Stimulated activated memory B cell treated with anti-CD40 and anti-IgM and Interleukin-4, amounts not matched to agents 10 μg/mL and 1 μg/mL and 100 μg/mL, for 72 hours (primary cell): ENCODE measurements at places on chromosomes 16 and 17.

DNA sequence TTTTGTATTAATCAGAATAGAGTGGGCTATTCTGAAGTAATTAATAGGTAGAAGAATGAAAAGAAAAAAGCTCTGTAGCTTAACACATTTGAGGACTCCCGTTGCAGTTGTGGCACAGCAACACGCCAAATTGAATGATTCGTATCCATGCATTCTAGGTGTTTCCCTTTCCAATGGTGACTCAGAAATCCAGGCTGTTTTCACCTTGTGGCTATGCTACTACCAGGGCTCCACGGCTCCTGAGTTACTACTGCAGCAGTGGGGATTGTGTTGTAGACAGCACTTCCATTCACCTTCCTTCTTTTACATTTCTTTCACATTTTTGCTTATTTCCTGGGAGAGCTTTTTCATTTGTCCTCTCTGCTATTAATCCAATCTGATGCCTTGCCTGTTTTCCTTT lies 1616.4 kb downstream of the CDH8 start:
- ATAC-seq = no peak

DNA sequence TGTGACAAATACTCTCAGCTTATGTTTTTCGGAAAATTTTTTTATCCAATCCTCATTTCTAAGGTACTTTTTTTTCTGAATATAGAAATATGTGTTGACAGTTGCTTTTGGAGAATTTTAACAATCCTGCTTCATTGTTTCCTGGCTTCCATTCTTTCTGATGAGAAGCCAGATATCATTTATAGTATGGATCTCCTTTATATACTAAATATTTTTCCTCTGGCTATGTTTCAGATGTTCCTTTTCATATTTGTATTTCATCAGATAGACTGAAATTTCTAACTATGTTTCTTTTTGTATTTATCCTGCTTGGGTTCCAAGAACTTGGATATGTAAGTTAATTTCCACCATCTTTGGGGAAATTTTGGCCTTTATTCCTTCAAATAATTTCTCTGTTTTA lies 138.9 kb upstream of the CDH11 start:
- ATAC-seq = no peak

DNA sequence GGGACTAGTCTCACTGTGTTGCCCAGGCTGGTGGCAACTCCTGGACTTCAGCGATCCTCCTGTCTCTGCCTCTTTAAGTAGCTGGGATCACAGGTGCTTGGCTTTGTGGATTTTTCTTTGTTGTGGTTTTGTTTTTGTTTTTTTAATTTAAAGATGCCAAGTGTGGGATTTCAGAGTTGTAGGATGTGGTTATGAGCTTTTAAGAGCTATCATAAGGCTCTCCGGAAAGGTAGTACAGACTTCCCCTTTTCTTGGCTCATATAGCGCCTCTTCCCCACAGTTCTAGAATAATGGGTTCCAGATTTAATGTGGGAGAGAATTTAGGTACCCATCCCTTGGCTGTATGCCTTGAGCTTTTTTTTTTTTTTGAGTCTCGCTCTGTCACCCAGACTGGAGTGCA lies 17.1 kb downstream of the AKAP1 start:
- no peak for ATAC-seq

- no peak for ATAC-seq
These were observed 52.4 kb upstream of the CDH3 start for GRCh38 chr16:68592466-68593337.

DNA sequence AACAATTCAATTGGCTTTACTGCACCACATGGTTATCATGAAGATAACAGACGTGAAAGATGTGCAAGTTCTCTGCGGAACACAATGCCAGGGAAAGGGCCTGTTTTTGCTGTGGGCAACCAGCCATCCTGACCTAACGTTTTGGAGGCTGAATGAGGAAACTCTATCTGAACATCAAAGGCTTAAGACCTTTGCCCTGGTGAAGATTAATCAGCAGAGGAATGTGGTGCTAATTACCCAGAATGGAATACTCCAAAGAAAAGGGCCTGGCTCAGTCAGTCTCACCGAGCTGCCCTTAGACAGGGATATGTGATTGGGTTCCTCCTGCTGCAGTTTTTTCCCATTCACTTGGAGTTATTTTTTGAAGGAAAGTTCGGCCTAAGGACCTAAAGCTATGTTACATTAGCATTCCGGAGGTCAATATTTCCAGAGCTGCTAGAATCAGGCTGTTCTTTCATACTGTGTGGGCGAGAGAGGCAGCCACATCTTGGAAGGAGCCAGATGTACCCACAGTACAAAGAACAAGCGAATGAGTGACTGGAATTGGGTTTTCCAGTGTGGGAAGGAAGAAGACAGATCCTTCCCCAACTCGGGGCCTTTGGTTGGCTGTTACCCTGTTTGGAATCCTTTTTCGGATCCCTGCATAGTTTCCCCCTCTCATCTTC lies 15.5 kb downstream of the ASIC2 start:
- ATAC-seq = no peak

DNA sequence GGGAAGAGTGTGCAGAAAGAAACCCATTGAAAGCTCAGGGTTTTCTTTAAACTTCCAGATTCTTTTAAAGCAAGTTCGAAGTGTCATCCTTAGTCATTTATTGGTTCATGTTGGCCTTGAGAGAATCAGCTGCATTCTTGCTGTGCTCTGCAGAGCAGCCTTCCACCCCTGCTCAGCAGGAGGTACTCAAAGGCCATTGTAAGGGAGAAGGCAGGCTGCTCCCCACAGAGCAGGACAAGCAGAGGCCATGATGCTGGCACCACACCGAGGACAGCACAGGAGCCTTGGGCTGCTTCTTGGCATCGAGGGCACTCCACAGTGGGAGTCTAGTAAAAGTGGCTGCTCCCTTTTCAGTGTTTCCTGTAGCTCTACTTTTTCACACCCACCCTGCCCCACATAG lies 29.6 kb downstream of the NMT1 start:
- ATAC-seq = no peak

- no peak for ATAC-seq
These were observed 9.8 kb upstream of the SMTNL2 start for GRCh38 chr17:4574448-4575045.

- ATAC-seq = no peak
These were observed 8.9 kb upstream of the SEC14L1 start for GRCh38 chr17:77131904-77132303.

DNA sequence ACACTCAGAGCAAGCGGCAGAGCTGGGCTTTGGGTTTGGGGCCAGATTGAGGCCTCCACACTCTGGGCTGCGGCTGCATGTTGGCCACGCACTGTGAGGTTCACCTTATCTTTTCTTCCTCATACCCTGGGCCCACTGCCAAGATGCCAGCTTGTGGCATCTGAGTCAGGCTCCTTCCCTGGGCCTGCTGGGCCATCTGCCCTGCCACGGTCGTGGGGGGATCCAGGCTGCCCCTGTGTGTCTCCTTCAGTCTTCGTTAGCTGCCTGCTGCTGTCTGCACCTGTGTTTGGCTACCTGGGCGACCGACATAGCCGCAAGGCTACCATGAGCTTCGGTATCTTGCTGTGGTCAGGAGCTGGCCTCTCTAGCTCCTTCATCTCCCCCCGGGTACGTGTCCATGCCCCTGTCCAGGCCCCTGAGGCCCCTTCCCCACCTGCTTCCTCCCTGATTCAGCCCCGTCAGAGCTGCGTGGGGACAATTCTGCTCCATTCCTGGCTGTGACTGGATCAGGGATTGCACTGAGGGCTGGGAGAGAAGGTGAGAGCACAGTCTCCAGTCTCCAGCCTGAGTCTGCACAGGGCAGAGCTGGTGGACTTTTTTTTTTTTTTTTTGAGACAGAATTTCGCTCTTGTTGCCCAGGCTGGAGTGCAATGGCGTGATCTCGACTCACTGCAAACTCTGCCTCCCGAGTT lies 11.2 kb downstream of the SPNS3 start:
- ATAC-seq = no peak

DNA sequence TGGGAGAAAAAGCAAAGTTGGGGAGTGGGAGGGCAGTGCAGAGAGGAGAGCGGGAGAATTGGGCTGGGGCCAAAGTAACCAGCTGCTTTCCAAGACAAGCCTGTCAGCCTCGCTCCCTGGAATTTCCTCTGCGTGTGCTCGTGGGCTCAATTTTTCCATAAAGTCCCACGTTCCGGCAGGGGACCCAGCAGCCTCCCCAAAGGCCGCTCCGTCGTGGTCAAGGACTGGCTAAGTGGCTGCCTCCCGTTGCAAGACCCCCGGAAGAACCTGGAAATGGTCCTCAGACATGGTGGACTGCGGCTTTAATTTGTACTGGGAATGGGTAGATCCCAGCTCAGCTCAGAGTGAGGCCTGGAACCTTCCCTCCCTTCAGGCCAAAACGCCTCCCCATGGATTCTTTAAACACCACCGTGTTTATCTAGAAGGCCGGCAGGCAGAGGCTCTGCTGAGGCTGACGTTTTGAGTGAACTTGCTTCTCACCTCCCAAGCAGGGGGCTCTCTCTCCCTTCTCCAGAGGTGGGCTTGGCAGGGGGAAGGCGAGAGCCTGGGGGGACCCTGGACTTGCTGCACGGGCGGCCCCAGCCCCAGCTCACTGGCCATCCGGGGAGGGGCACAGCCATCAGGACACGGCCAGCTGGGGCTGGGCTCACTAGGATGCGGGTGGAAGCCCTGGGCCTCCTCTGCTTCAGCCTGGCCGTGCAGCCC lies 190.0 kb downstream of the C16orf95 start:
- no peak for ATAC-seq

- ATAC-seq = no peak
These were observed 11.9 kb downstream of the CEP131 start for GRCh38 chr17:81210868-81211267.

DNA sequence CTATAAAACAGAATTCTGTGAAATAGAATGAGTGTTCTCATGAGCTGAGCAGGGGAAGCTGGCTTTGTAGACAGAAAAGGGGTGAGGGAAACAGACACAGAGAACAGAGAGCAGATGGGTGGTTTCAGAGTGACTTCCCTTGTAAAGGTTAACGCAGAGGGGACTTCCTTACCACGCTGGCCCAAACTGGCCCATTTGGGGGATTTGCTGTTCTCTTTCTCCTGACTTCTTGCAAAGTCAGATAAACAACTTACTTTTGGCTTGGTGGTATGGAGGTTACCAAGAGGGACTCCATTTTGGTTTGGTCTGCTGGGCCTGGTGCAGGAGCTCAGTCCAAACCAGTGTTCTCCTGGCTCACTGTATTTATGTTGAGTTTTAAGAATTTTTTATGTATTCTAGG lies 48.4 kb downstream of the SEC14L1 start:
- peak; percentile 94 for ATAC-seq

DNA sequence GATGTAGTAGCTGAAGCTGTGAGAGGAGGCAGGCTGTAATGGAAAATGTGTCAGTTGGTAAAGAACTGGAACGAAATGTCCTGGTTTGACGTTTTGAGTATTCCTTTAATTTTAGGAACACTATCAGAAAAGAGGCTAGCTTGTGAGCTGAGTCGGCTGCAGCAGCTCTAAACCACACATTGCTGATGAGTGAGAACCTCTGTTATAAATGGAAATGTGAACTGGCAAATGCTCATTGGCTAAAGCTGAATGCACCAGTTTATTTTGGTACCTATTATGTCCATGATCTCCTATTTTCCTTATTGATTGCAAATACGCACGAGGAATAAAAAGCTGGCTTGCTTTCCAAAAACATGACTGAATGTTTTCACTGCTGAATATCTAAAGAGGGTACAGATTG lies 11.0 kb upstream of the WIPI1 start:
- ATAC-seq = no peak

DNA sequence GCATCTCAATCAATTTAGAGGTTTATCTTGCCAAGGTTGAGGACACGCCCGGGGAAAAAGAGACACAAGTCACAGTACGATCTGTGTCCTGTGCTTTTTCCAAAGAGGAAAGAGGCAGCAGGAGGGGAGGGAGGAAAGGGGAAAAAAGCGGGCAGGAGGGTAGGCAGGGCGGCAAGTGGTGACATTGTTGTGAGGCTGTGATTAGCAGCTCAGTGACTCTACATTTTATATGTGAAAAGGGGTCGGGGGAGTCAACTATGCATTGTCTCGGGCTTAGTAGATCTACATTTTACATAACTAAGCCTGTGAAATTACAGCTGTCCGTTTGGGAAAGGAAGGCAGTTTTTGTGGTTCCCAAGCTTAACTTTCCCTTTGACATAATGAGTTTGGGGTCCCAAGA lies 22.2 kb upstream of the RIPOR1 start:
- ATAC-seq = no peak

- ATAC-seq = no peak
These were observed 150.0 kb upstream of the RBFOX1 start for GRCh38 chr16:7182510-7183109.

DNA sequence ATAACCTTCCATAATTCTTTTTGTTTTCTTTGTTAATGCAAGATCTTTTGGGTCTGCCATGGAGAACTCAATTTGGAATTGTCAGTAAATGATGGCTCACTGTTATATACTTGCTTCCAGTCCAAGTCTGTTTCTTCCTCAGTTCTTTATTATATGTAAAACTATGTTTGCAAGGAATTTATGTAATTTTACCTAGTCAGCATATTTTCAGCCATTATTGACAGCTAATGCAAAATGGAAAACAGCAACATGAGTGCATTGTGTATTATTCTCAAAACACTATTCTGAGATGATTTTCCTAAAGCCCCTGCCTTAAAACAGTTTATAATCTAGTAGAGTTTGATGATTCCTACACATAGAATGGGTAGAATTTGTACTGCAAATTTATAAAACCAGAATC lies 167.5 kb downstream of the TANC2 start:
- ATAC-seq = no peak

- ATAC-seq = no peak
These were observed 252.8 kb upstream of the FOXF1 start for GRCh38 chr16:86257546-86257945.

DNA sequence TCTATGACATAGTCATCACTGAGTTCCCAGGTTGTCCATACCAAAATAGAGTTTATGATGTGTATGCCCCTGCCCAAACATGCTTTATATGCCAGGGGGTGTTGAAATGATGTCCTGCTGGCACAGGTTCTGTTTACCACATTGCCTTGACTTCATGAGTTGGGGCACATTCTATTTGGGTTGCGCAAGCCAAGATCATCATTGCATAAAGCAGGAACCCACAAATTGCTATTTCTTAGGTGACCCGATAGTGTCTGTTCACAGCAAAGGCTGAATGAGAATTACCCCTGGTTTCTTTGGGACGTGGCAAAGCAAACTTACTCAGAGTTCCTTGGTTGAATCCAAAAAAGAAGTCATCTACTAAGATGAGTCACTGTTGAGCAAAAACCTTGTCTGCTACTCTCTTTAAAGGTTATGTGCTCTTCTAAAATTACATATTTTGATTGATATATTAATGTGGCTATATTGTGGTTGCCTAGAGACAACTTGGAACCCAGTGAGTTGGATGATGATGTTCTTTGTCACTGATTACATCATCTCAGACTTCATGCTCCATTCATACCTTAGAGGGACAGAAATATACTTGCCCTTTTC lies 912.6 kb upstream of the SOX9 start:
- no peak for ATAC-seq
